ENCODE measurements at places on chromosomes 6 and 20.

- no peak for DNase-seq
Observed at GRCh38 chr6:88870717-88871330, 92.6 kb downstream of the RNGTT start.

GRCh38 chr20:33624399-33624798, 37.7 kb upstream of the C20orf144 start:
- DNase-seq: no peak

DNA sequence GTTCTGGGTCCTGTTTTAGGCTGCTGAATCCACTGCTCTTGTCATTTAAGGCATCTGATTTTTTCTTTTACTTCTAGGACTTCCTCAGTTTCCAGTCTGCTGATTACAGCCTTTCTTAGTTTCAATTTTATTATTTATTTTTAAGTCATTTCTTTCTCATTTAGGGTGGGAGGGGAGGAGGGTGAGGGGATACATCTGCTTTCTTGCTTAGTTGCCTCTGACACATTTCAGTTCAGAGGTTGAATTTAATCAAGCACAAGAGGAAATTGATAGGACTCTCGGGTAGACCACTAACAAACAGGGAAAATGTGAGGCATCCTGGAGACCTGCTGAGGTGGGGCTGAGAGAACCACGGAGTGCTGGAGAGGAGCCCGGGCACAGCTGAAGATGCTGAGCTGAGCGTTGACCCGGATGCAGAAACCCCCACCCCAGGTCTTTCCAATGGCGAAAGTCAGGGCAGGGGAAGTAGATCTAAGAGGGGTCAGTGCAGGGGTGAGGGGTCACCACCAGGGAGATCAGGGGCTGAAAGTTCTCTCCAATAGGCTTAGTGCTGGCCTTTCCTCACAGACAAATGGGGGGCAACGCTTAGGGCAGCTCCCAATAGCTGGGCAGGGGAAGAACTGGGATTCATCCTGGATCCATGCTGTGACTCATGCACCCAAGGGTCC, 7.6 kb upstream of the TREML2 start:
- DNase-seq: no peak

DNA sequence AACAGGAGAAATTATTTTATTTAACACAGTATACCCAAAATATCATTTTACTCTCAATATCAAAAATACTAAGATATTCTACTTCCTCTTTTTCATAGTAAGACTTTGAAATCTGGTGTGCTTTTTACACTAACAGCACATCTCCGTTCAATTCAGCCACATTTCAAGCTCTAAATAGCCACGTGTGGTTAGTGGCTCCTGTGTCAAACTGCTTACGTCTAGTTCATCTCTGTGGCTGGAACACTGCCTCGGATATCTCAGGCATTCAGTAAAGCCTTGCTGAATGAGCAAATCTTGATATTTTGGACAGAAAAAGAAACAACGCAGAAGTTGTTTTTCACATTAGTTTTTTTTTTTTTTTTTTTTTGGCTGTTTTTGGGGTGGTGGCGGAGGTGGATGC, 136.1 kb downstream of the EYA4 start:
- DNase-seq: no peak

DNA sequence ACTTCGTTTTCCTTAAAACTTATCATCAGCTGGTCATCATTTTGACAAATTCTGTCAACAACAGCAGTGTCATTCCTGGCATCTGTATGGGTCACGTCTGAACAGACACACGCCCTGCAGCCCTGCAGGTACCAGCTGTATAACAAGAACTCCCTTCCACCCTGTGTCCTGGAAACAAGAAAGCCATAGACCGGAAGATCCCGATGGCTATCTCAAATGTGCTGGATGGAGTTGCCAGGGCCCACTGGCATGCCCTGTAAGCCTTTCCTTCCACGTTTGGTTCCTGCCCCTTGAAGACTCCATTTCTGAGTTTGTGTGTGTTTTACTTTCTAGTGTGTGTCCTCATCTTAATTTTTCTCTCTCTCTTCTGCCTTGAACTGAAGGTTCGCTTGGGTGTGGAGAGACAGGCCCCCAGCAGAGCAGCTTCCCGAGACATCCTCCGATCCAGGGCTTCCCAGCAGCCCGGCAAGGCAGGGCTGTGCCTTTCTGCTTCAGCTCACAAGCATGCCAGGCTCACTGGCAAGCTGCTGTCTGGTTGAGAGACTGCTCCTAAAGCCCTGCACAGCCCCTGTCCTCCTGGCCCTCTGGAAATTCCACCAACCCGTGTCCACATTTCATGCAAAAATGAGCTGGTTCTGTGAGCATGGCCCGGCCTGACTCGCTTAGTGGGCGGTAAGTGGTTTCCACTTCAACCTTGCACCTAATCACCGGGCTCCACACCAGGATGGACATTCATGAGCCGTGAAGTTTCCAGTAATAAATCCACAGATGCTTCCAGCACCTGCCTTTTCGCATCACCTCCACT, 8.7 kb downstream of the GFRA4 start:
- DNase-seq: no peak

- no peak for DNase-seq
Observed at GRCh38 chr6:126945812-126946360, 172.6 kb upstream of the RSPO3 start.

DNA sequence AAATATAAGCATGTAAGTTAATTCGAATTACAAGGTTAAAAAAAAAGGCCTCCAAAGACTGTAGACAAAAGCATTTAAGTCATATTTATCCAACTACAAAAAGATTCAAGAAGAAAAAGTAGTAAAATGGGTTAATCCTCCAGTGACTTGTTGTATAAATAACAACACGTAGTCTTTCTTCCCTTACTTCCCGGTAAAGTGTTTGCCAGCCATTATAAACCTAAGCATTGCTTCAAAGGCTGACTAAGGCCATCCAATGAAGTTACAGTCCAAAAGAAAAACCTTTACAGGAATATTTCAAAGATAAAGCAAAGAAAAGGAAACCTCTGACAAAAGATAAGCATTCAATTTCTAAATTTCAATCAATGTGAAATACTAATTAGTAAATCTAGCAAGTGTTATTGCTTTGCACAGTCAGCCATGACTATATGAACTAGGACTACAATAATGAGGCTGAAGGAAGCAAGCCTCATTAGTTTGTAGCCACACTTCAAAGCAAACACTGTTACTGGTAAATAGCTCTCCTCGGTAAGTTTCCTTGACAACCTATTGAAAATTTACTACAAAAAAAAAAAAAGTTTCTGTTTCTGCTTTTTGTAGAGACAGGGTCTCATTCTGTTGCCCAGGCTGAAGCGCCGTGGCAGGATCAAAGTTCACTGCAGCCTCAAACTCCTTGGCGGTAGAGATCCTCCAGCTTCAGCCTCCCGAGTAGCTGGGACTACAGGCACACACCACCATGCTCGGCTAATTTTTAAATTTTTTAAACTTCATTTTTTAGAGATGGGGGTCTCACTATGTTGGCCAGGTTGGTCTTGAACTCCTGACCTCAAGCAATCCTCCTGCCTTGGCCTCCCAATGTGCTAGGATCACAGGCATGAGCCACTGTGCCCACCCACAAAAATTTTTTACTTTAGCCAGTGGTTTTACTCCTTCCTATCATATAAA, 46.0 kb downstream of the NUDT3 start:
- DNase-seq: no peak

GRCh38 chr6:14172562-14172961, 55.0 kb downstream of the CD83 start:
- no peak for DNase-seq
